Spinal cord (tissue), 10 donors: ENCODE measurements at places on chromosomes 1 and 21. TPM values are rescaled to one million over a fixed set of nuclear protein-coding genes. Genes with fewer than 3 reads are reported as not detected.
A peak's percentile ranks its signal among the peaks of the same experiment; 100 is the strongest.

- DNase-seq: no peak
Measured at GRCh38 chr1:145757420-145757819, 38.1 kb downstream of the CD160 start.

DNA sequence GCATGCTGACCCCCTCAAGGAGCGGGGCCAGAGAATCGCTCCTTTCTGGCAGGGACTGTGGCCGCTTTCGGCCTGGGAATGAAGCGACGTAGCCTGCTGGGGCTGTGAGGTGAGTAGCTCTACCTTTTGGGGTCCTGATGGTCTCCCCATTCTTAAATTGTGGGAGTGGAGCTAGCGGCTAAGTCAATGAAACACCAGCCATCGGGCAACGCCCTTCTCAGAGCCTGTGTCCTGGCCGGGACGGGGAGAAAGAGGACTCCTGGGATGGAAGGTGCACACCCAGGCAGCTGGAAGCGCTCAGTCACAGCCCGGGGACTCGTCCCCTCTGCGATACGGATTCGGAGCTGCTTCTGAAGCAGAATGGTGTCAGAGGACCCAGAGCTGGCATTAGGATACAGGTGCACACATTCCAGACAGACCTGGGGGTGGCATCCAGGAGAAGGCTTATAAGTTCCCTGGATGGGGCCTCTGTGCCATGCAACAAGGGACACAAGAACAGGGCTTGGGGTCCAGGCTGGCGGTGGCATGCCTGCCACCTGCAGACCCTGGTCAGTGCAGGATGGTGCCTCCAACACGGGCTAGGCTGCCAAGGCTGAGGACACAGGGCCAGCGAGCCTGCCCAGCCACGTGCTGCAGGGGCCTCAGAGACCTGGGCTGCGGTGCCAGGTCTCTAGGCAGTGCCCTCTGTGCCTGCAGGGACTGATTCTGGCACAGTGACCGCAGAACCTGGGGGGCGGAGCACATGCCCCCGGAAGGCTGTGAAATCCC lies 945 bp upstream of the WNT9A start:
- DNase-seq: peak; percentile 9

- DNase-seq: no peak
Measured at GRCh38 chr1:25090707-25091422, 141.4 kb downstream of the SYF2 start.

- no peak for DNase-seq
Measured at GRCh38 chr1:202266061-202266765, 72.6 kb downstream of the LGR6 start.

GRCh38 chr1:156760092-156760795 lies 7.1 kb upstream of the PRCC start:
- no peak for DNase-seq

- DNase-seq: no peak
Measured at GRCh38 chr1:54940042-54940441, 40.4 kb upstream of the TMEM61 start.

- DNase-seq: no peak
Measured at GRCh38 chr1:40582116-40582515, 50.7 kb downstream of the ZNF684 start.

DNA sequence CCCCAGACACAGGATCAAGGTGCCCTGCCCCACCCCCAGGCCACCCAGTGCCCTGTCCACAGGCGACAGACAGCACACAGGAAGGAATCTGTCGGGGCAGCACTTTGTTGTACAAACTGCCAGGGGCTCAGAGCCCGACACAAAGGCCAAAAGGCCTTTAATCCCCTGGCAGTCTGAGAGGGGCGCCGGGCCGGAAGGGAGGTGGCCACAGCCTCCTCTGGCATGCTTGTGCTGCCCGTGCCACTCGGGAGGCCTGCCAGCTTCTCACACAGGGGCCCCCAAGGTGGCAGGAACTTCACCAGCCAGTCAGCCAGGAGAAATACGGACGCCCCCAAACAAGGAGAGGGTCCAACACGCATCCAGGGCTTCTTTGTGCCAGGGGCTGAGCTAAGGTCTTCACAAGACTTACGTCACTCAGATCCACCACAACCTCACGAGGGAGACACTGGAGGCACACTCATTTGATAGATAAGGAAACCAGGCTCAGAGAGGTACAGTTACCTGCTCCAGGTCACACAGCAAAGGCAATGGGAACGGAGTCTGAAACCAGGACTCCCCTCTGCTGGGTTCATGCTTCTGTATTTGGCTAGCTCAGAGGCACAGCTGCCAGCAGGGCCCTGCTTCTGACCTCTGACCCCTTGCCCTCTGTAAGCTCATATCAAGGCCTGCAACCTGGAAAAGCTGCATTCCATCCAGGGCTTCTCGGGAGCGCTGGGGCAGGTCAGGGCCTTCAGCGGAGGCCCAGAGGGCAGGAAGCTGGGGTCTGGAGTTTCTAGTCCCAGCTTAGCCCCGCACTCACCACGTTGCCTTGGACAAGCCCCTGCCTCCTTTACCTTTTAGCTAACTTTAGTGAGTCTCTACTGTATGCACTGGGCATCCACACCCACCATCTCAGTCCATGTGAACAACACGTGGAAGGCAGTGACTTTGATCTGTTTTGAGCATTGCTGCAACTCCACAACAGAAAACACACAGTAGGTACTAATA lies 34.8 kb downstream of the HSPG2 start:
- no peak for DNase-seq

DNA sequence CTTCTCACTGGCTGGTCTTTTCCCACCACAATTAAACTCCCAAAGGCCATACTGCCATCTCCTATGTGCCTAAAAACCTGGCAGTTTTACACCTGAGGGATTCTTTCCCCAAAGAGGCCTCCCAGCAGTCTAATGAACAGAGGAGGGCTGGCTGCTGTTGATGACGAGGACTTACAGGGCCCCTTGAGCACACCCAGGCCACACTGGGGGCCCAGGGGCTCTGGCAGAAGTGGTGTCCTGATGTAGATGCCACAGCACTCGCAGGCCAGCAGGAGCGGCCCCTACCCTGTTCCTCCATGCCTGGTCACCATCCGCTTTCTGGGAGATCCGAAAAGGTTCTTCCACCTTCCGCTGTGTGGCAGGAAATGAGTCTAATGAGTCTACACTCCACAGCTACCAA lies 24.2 kb downstream of the POFUT2 start:
- no peak for DNase-seq

DNA sequence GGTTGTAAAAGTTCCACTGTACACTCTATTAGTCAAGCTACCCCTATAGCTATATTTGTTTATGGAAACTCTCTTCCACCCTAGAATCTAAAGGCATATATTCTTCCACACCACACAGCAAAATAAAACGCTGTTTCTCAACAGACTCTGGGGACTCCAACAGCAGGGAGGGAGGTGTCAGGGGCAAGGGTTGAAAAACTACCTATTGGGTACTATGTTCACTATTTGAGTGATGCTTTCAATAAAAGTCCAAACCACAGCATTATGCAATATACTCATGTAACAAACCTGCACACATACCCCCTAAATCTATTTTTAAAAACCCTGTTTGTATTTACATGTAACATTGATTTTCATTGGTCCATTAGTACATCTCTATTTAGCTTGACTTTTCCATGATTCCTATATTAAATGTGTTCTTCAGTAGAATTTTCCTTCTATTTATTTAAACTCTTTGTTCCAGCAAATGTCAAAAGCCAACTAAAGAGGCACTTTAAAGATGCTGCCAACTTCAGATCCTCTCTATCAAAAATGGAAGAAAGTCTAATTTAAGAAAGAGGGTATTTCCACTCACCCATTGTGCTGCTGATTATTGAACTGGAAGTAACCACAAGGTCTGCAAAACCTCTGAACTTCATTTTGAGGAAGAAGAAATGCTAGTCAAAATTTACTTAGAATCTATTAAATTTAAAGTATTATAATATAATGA lies 26.2 kb downstream of the RGS7 start:
- DNase-seq: no peak

GRCh38 chr1:108636876-108637275 lies 24.0 kb downstream of the HENMT1 start:
- DNase-seq: no peak

DNA sequence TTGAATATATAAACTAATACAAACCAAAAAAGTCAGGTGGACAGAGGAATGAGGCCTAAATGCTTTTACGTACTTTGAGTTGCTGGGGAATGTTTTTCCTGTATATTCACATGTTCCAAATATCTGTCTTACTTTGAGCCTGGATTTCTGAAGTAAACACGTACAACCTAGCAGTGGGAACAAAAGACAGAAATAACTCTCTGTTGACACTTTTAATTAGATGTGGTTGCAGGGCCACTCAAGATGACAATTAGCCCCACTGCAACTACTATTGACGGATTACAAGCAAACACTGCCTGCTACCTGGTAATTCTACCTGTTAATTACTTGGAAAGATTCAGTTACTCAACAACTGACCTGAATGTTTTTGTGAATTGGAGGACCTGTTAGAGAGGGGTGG lies 196.9 kb downstream of the TTLL7 start:
- no peak for DNase-seq

DNA sequence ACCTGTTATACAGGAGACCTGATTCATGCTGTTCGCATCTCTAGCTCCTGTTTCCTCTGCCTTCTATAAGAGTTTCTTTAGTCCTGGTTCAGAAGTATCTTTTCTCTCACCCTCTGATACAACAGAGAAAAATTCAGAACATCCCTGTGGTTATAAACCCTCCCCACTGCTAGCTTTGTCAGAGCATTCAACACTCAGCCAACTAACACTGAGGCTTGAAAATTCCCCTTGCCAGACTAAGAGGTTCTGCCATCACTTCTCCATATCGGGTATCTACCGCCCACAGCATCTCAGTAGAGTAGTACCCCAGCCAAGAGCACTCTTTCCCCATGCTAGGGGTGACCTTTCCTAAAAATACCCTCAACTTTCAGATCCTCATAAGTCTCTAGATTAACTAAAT lies 19.6 kb upstream of the PIK3R3 start:
- no peak for DNase-seq

DNA sequence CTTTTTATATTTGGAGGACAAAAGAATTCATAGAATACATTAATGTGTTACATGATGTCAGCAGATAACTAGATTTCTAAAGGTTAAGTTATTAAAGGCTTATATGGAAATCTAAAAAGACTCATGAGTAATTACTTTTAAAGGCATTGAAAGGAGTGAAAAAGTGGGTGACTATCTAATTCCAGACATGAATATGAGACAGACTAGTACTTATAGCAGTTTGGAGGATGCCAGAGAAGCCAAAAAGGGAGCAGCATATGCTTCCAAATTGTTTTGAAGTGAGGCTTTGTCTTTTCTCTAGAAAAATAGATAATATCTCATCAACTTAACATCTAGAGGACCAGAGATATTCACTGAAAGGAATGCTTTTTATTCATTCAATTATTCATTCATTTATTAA lies 275.5 kb upstream of the CACYBP start:
- no peak for DNase-seq

DNA sequence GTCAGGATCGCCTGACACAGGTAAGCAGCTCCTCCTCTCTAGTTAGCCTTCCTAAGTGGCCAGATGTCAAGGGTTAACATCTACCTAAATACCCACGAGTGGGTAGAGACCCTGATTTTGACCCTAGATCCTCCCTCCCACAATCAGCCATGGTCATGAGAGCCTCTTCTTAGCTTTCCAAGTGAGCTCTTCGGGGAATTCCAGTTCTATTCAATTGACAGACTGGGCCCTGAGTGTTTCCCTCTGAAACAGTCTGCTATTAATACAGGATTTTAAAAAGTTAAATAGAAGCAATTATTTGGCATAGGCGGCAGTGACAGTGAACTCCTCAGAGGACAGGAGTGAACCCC lies 28.1 kb downstream of the C2CD2 start:
- DNase-seq: no peak

- no peak for DNase-seq
Measured at GRCh38 chr1:183302452-183303322, 115.5 kb downstream of the NMNAT2 start.

GRCh38 chr21:40667967-40668366 lies 179.0 kb downstream of the DSCAM start:
- DNase-seq: no peak

- DNase-seq: no peak
Measured at GRCh38 chr1:53981220-53981619, 35.1 kb downstream of the LRRC42 start.

DNA sequence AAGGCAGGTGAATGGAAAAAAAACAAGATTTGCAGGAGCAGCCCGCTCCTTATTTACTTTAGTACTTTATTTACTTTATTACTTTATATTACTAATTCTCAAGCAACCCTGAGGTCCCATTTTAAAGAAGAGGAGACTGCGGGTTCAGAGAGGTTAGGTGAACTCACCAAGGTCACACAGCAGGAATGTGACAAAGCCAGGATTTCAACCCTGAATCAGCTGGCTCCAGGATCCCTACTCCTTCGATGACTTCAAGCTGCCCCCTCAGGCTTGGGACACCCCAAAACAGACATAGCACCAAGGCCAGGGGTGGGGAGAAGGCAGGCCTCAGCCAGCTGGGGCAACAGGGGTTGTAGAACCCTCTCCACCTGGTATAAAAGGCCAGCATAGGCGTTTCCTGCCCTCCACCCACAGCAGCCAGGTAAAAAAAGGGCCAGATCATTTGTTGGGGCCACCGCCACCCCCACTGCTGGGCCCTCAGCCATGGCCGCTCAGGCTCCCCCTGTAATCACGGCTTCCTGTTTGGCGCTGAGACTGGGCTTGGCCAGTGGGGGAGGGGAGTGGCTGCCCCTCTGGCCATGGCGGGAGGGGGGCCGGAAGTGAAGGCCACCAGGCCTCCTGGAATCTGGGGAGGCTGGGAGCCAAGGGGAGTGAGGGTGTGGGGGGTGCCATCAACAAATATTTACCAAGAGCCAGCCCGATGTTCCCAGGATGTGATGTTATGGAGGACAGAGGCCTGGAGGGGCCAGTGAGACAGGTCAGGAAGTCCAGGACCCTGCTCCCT lies 6.6 kb downstream of the SDC3 start:
- no peak for DNase-seq

- DNase-seq: no peak
Measured at GRCh38 chr1:159921700-159922504, 3.4 kb downstream of the TAGLN2 start.

DNA sequence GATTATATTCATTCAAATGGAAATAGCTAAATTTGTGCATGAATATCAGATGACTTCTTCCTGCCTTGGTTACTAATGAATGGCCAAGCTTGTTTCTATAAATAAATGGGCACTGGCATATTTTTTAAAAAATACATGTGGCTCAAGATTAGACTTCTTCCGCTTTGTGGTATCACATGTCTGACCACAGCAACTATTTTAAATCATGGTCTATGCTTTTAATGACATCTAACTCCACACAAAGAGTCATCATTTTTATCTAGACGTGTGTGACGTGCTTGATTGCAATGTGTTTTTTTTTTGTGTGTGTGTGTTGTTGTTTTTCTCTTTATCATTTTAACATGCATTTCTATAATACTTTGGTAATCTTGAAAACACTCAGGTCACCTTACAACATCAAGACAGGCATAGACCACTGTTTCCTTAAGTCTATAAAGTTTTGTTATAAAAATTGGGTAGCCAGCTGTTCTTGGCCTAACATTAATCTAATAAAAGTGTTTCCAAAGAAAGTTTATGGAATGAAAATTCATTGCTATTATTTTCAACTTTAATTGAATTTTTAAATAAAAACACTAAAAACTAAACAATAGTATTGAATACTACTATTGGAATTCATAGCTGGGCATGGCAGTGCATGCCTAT lies 29.5 kb downstream of the RGS1 start:
- DNase-seq: no peak

NES gene
- total RNA-seq: 37.9 TPM

EXTL1 gene
- 3.0 TPM for total RNA-seq

SAMSN1 gene
- total RNA-seq: 9.4 TPM

CAMSAP2 gene
- 133 TPM for total RNA-seq

OR6K2 gene
- not detected for total RNA-seq

DNAH14 gene
- total RNA-seq: 54.0 TPM

KRTAP11-1 gene
- total RNA-seq: not detected

PDZK1 gene
- 1.9 TPM for total RNA-seq

ALX3 gene
- not detected for total RNA-seq

MNDA gene
- total RNA-seq: 4.4 TPM

FMOD gene
- total RNA-seq: 93.3 TPM

TAL1 gene
- total RNA-seq: 5.6 TPM
